Effector memory CD8-positive, alpha-beta T cell (primary cell): ENCODE measurements at places on chromosomes 12 and 14.
A peak's percentile ranks its signal among the peaks of the same experiment; 100 is the strongest.

- DNase-seq, result no peak
These were observed 41.3 kb upstream of the CTDSP2 start for GRCh38 chr12:57887631-57888408.

DNA sequence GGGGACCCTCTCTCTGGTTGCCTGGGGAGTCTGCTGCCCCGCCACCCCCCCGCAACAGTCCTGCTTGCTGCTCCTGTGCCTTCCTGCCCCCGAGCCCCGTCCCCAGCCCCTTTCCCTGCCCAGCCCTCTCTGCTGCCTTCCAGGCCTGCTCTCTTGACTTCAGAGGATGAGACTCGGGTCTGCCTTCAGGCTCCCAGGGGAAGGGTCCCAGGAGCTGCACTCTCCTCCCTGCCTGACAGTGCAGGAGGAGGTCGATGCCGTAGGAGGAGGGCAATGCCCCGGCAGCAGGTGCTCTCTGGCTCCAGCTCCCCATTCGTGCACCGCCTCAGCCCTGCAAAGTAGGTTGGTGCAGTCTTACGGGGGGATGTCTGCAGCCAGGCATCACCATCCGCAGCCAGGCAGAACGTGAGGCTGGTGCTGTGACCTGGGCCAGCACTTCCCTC, 185.1 kb upstream of the C14orf180 start:
- DNase-seq, result no peak

DNA sequence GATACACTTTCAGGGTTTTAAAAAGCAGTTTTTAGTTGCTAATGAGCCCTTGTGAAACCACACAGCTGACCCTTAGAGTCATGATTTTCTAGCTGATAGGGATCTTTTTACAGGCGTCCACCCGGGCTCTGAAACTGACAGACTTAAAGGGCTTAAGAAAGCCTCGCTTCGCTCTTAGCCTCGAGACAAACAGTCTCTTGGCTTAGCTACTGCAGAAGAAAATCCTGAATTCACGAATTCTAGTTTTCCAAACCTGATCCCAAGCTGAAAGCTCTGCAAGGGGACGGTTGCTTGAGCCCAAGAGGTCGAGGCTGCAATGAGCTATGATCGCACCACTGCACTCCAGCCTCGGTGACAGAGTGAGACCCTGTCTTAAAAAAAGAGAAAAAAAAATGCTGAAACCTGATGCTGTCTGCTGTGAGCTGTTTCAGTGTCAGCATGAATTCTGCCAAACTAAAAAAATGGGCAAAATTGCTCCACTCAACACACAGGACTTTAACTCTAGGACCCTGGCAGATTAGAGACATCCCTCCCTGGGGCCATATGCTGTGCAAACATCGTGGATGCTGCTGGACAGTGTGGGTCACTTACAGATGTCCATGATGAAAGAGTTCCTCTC, 3.1 kb upstream of the HPD start:
- DNase-seq, result no peak

DNA sequence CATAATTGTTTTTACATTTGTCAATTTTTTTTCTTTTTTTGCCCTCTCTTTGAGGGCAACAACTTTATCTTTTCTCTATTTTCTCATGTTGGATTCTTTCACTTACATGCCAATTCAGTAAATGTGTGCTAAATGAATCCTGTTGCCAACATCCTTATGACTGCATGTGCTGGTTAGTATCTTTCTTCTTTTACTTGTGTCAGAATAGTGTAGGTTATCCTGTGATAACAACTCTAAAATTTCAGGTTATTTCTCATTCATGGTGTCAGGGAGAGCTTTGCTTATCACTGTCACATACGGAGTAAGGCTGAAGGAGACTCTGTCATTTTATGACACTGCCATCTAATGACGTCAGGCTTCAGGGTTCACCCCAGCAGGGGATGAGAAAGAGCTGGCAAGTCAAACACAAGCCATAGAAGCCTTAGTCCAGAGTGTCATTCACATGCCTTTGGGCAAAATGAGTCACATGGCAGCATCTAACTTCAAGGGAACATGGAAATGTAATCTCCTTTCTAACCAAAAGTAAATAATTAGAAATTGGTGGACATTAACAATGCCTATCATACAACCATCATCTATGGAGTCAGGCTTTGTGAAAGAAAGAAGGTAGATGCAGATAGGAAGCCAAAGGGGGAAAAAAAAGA, 242.5 kb upstream of the ATP2B1 start:
- DNase-seq, result no peak

GRCh38 chr12:19223695-19224094, 94.2 kb downstream of the PLEKHA5 start:
- DNase-seq, result no peak

DNA sequence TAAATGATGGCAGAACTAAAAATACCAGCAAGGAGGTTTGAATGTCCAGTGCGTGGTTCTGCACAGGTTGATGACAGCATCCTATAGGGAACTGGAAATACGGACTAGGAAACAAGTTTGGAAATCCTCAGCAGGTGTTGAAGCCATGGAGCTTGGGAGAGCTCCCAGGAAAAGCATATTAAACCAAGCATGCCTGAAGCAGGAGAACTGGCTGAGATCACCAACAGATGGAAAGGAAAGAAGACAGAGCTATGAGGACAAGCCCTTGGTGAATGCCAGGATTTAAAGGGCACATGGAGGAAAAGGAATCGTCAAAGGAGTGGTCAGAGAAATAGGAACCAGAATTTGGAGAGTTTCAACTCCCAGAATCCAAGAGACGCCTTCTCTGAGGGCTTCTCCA, 21.2 kb upstream of the ELK3 start:
- DNase-seq, result no peak

DNA sequence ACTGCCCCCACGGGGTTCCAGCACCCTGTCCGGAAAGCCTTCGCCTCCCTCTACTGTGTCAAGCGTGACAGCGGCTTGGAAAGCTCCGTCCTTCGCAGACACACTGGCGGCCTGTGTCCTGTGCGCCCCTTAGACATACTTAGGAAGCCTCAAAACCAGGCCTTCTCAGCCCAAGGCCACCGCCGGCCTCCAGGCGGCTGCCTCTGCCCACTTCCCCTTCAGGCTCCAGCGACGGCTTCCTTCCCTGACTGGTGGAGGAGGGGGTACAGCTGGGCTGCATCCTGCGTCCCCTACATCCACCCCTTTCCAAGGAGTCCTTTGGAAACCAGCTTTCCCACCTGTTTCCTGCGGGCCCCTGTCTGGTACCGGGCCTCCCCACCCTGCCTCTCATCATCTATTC, 2.5 kb upstream of the CACNA2D4 start:
- DNase-seq, result no peak

DNA sequence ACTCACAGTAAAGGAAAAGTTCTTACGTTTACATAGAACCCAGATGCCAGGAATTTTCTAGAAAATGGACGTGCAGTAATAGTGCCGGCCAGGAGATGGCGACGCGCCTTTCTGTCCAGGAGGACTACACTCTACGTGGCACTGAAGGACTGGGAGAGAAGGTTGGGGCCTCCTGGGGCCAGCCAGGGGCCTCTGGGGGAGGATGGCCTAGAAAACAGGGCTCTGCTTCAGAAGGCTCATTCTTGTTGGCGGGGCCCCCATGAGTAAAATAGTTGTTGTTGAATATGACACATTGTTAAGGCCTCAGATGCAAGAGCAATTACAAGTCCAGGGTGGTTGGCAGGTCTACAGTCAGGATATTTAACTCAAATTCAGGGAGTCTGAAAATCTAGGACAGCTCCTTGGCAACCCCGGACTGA, 120.1 kb upstream of the MAX start:
- DNase-seq, result peak; percentile 33

GRCh38 chr12:114480337-114481199, 74.6 kb upstream of the TBX5 start:
- no peak for DNase-seq

DNA sequence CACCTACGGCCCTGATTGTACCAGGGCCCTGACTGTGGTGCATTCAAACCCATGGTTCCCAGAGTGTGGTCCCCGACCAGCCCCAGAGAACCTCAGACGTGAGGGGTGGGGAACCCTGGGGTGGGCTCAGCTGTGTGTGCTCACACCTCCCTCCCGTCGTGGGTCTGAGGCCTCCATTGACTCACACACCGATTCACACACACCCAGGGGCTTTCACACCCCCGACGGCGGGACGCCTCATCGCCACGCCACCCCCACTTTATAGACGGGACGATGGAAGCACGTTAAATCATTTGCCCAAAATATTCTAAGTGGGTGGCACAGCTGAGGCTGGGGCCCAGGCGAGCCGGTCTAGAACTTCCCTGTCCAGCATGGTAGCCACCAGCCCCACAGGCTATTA, 3.4 kb upstream of the FBRSL1 start:
- DNase-seq, result no peak

GRCh38 chr12:96223411-96224218, 29.4 kb downstream of the ELK3 start:
- no peak for DNase-seq

- no peak for DNase-seq
These were observed 63.4 kb upstream of the RTRAF start for GRCh38 chr14:51925980-51926379.

DNA sequence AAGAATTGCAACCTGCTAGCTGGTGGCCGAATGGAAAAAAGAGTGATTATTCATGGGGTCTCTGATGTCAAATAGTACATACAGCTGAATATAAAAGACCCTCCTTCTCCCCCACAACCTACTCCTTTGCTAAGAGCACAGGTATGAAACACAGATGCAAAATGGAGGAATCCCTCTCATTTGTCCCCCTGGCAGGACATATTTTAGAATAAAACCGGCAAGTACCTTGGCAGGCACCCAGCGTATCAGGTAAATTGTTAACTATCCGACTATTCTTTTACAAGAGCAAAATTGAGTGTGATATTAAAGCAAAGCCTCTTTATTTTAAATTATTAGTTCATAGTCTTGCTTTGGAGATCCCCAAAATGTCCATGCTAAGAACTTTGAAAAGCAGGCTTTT, 73.7 kb upstream of the USP44 start:
- DNase-seq, result no peak

DNA sequence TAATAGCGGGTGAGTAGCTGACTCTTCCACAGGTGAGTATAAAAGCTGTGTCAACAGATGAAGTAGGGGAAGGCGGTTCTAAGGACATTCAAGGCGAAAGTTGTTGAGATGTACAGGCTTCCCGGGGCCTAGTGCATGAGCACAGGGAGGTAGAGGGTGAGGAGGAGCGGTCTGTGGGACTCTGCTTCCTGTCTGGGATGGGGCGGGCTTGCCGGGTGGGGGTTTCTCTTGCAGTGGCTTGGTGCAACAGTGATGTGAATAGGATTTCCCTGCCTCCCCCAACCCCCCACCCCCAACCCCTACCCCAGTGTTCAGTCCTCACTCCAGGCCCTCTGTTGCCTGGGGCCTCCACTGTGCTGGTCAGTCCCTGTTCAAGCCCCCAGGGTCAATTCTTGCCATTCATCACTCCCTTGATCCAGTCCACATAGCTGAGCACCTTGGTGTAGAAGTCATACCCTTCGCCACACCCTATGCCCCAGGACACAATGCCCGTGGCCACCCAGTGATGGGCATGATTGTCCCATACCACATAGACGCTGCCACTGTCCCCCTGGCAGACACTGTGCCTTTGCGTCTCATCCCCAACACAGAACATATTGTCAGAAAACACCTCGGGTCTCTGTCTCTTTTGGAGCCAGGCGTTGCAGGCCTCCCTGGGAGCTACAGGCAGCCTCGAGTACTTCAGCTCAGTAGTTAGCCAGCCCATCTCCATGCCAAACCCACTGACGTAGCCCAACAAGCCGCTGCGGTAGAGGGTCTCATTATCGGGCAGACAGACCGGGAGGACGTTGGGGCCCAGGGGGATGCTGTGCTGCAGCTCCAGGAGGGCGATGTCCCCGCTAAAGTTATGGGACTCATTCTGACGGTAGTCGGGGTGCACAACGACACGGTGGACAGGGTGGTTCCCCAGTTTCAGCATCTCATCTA, 4.0 kb upstream of the C1R start:
- no peak for DNase-seq

GRCh38 chr12:25332143-25332542, 81.4 kb upstream of the KRAS start:
- no peak for DNase-seq

DNA sequence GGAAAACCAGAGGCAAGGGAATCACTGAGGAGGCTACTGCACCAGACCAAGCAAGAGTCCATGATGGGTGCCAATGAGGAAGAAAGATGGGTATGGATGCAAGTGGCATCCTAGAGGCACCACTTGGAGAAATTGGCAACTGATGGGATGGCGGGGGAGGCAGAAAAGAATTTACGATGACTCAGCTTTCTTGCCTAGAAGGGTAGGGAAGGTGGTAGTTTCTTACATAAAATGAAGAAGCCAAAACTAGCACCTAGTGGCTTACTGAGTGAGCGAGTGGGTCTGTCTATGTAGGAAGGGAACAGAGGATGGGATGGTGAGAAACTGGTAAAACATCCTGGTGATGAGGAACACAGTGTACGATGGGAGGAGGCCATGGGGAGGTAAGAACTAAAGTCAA, 80.8 kb downstream of the CIT start:
- no peak for DNase-seq

GRCh38 chr14:21999402-21999801, 325.8 kb upstream of the OR4E1 start:
- no peak for DNase-seq

DNA sequence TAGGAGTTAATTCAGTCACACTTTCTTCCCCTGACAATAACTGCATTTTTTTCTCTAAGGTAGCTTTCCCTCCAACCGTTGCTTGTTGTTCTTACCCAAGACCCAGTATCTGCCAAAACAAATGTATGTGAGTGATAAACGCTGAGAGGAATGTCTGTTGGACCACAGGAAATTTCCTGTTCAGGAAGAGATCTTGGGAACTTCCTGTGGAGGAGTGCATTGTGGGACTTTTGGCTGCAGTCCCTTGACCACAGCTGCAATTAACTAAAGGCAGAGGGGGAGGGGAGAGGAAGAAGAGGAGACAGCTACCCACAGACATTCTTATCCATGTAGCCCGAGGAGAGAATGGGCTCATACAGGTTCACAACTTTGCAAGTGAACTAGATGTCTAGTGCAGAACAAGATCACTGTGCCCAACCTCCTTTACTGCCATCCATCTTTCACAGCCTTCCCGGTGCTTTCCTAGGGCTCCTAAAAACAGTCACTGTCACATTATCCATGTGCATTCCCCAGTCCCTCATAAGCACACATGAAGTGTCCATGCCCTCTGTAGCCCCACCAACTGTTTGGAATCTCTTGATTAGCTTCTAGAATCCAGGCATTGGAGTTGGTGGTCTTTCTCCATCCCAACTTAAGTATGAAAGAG, 149.5 kb downstream of the ETV6 start:
- DNase-seq, result no peak

DNA sequence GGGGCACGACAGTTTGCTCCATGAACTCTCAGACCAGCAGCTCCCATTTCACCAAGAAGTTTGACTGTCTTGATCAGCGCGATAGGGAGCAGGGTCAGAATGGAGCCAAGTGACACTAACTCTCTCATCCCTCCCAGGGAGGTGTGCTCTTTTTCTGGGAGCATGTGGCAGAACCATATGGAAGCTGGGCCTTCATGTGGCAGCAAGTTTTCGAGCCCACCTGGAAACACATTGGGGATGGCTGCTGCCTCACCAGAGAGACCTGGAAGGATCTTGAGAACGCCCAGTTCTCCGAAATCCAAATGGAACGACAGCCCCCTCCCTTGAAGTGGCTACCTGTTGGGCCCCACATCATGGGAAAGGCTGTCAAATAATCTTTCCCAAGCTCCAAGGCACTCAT, 24.0 kb downstream of the ITGA7 start:
- no peak for DNase-seq

GRCh38 chr12:40474630-40475029, 217.6 kb upstream of the CNTN1 start:
- DNase-seq, result no peak

GRCh38 chr12:7512553-7512952, 9.0 kb upstream of the CD163 start:
- DNase-seq, result no peak

- no peak for DNase-seq
These were observed 10.4 kb downstream of the CCT2 start for GRCh38 chr12:69595689-69596088.

- DNase-seq, result no peak
These were observed 91.9 kb downstream of the DICER1 start for GRCh38 chr14:95065411-95065810.
